Omental fat pad (tissue), 4 donors: ENCODE measurements at places on chromosomes 12 and 14. TPM values are rescaled to one million over a fixed set of nuclear protein-coding genes. Genes with fewer than 3 reads are reported as not detected.

The INHBC gene
- not detected for total RNA-seq

The KLRC4 gene
- total RNA-seq = 0.63 TPM

The NAV3 gene
- 13.9 TPM for total RNA-seq

The ANKRD33 gene
- not detected for total RNA-seq

The ZC2HC1C gene
- 5.6 TPM for total RNA-seq

The E2F7 gene
- total RNA-seq = not detected

The CCDC85C gene
- total RNA-seq = 4.1 TPM

The TCL1B gene
- not detected for total RNA-seq

The TBX3 gene
- 18.0 TPM for total RNA-seq

The ANO4 gene
- total RNA-seq = 0.56 TPM

The ZNF705A gene
- total RNA-seq = not detected

The IRAK3 gene
- 88.8 TPM for total RNA-seq

The NELL2 gene
- total RNA-seq = 22.9 TPM

The PIWIL1 gene
- not detected for total RNA-seq

The C12orf56 gene
- not detected for total RNA-seq

The YEATS4 gene
- total RNA-seq = 7.7 TPM

The NRDE2 gene
- 10.6 TPM for total RNA-seq

The GALNT4 gene
- 8.9 TPM for total RNA-seq

The EEA1 gene
- total RNA-seq = 28.8 TPM
